Hindlimb muscle (tissue), 1 donor: ENCODE measurements at places on chromosomes 12 and 14.

- no peak for DNase-seq
Measured at GRCh38 chr12:110252716-110253115, 28.3 kb upstream of the ATP2A2 start.

GRCh38 chr12:3686463-3686862, 66.4 kb downstream of the CRACR2A start:
- no peak for DNase-seq

DNA sequence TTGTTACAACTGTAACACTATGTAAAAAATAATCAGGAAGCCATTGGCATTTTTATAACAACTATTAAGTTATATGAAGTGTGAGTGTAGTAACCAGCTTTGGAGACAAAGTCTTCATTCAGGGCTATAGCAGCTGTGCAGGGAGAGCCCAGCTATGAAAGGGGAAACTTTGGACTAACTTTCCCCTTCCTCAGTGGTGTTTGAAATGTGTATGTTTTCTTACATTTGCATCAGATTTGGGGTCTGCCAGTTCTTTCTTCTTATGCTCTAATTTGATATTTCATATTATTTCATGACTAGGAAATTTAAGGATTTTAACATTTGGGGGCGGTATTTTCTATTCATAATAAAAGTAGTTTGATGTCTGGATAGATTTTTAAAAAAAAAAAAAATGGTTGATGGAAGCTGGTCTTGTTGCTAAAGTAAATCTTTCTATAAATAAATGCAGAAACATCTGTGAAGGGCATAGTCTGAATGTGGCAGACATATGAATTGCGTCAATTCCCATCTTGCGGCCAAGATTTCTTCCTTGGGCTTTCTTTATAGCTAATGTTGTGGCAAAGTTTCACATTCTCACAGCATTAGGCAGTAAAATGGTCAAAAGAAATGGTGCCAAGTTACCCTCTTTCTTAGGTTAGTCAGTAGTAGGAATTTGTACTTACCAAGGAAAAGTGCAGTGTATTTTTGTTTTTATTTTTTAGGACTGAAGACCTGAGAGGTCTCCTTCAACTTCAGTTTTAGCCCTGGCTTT, 35.6 kb downstream of the RASSF8 start:
- DNase-seq: peak; percentile 56

GRCh38 chr12:89882792-89883191, 174.2 kb upstream of the ATP2B1 start:
- DNase-seq: no peak

DNA sequence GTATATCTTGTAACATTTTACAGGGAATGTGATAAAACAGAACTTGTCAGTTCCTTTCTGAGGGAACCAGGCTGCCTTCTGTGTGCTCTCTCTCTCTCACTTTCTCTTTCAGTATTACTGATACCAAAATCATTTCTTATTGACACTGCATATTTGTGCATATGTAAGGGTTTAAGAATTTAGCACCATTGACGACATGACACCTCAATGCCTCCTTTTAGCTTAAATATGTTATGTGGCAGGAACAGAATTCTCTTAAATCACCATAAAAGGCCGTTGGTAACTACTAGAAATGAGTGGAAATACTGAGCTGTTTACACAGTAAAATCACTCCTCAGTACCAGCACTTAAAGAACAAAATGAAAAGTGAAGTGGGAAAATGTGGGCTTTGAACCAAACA, 457.7 kb upstream of the SYT1 start:
- DNase-seq: no peak

GRCh38 chr12:13425766-13426165, 229.2 kb downstream of the EMP1 start:
- no peak for DNase-seq

GRCh38 chr14:37599507-37600368, 4.3 kb downstream of the TTC6 start:
- no peak for DNase-seq
